ENCODE measurements at places on chromosomes 2 and 18.
A peak's percentile ranks its signal among the peaks of the same experiment; 100 is the strongest.

DNA sequence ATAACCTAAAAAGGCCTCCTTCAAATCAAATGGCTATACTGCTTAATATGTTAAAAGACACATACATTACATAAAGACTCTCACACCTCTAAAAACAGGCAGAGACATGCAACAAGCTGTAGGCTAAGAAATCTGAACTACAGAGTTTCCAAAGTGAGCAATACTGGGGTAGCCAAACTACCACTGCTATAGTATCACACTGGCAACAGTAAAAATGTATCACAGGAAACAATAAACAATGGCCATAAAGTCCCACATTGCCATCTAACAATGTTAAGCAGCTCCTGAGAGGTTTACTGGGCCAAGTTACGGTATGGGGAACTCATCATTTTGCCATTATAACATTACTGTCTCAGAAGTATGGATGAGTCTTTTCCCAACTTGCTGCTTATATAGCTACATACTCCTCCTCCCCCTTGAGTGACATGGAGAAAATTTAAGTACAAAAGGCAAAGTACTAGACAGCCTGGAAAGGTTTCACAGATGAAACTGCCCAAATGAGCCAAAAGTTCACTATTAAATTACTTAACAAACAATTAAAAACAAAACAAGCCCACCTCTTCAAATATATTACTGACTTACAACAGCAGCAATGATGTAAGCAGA is 50.3 kb downstream of the SS18 start:
- DNase-seq = no peak

- no peak for DNase-seq
Observed at GRCh38 chr2:231250146-231250545, 51.7 kb downstream of the ARMC9 start.

- DNase-seq = no peak
Observed at GRCh38 chr2:3242747-3243369, 134.8 kb downstream of the EIPR1 start.

GRCh38 chr2:237498341-237498740 is 11.3 kb downstream of the MLPH start:
- DNase-seq = no peak

DNA sequence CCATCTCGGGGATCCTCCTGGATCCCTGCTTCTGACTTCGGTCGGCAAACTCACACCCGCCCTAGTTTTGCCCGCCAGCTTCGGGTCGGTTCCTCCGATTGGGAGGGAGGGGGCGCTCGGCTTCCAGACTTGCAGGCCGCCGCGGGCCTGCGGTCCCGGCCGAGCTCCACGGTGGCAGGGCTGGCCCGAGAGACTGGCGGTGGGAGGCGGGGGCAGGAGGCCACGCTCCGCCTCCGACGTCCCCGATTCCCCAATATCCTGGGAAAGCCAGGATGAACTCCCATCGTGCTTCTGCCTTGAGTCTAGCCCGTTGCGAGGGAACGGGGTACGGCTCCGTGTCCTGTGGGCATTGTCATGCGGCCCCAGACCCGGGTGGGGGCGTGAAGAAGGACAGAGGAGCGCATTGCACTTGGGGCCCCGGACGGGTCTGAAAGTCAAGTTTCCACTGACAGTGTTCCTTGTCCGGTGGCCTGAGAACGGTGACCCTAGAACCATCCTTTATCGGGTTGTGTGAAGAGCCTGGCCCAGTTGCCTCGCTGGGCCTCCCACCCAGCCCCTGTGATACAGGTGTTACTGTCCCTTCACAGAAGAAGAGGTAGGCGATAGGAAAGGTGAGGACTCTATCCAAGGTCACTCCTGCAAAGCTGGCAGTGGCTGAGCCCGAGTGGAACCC is 2.4 kb upstream of the INHBB start:
- peak; percentile 76 for DNase-seq

DNA sequence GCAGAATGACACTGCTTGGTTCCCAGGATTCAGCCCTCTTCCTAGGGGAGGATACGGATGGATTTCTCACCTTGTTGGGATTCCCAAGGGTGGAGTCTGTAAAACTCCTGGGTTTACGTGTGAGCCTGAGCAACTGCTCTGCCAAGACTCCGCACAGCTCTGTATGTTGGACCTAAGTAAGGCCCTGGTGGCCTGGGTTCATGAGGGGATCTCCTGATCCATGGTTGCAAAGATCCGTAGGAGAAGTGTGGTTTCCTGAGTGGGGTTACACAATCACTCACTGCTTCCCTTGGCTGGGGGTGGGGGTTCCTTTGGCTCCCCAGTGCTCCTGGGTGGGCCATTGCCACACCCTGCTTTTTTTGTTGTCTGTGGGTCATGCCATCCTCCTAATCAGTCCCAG is 37.7 kb downstream of the ANKRD12 start:
- DNase-seq = no peak

Measured in stimulated activated effector memory CD8-positive, alpha-beta T cell treated with anti-CD3 and anti-CD28 coated beads, Interleukin-12 subunit alpha, Interleukin-12 subunit beta, amount 100 ng/mL, for 72 hours (primary cell).